ENCODE measurements at places on chromosomes 5 and 9.

DNA sequence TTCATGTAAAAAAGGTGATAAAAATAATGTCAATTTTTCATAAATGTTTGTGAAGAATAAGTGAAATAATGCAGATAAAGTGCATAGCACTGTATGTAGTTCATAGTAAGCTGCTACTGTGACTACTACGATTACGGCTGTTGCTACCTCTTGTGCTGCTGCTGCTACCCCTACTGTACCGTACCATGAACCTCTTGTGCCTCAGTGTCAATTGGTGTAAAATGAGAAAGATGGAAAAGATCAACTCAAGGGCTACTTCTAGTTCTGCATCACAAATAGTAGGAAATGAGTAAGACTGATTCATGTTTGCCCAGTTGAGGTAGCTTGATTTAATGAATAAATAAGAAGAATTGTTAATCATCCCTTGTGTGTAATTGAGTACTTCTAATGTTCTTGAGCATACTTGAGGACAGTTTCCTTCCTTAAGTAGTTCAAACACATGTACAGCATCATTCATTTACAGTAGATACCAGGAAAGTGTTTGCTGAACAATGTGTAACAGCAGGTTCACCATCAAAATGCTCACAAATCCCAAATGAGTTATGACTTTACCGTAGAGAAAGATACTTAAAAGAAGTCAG lies 200.0 kb upstream of the ATP10B start:
- DNase-seq, result no peak

- no peak for DNase-seq
Observed at GRCh38 chr9:90801973-90802322, 329 bp downstream of the SYK start.

DNA sequence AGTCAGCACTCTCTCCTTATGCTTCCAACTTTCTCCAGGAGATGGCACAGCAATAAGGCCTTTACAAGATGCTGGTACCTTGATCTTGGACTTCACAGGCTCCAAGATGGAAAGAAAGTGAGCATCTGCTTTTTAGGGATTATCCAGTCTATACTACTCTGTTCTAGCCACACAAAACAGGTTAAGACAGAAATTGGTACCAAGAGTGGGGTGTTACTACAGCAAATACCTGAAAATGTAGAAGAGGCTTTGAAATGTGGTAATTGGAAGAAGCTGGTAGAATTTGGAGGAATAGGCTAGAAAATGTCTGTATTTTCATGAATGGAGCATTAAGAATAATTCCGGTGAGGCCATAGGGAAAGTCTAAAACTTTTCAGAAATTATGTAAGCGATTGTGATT lies 484.8 kb upstream of the GRIA1 start:
- DNase-seq, result no peak

GRCh38 chr5:136052692-136053335 lies 24.0 kb downstream of the TGFBI start:
- no peak for DNase-seq

DNA sequence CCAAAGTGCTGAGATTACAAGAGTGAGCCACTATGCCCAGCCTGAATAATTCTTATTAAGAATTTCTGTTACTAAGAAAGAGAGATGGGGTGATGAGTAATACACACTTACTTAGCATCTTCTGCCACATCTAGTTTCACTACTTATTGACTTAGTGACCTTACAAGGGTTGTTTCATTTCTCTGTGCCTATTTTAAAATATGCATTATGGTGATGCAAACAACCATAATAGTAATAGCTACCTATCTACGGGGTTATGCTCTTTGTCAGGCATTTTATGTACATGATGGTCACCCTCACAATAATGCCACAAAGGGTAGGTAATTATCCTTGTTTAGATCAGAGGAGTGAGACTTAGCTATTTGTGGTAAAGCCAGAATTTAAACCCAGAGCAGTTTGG lies 499.0 kb upstream of the SGCD start:
- no peak for DNase-seq

DNA sequence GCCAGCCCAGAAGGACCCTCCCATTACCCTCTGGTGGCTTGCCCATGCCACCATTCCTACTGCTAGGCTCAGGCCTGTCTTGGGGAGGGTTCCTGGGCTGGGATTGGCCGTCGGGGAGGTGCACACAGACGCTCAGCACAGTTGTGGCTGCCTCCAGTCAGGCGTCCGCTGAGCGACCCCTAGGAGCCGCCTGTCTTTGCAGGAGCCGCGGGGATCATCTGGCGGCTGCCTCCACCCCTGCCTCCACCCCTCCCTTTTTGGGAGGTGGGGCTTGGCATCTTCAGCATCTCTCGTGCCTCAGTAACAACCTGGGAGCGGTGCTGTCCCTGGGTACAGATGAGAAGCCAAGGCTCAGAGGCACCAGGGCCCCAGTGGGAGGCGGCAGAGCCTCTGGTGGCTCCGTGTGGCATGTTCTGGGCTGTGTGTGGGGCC lies 39.6 kb downstream of the RXRA start:
- no peak for DNase-seq

- no peak for DNase-seq
Observed at GRCh38 chr5:61286446-61287132, 45.5 kb upstream of the ZSWIM6 start.

DNA sequence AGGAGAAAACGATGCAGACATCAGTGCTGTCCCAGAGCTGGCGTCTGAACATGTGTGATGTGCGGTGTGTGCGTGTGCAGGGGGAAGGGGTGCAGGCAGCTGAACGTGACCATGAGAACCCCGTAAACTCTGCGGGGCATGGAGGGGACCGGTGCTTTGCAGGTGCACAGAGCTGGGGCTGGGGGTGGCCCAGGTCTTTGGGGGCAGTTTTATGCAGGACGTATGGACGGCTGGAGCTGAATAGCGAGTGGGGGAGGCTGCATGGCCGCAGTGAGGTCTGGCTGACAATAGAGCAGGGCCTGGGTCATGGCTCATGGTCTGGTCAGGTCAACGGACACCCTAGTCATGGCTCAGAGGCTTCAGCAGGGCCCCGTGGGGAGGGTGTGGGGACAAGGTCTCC lies 3.3 kb upstream of the EXOC3 start:
- DNase-seq, result no peak

DNA sequence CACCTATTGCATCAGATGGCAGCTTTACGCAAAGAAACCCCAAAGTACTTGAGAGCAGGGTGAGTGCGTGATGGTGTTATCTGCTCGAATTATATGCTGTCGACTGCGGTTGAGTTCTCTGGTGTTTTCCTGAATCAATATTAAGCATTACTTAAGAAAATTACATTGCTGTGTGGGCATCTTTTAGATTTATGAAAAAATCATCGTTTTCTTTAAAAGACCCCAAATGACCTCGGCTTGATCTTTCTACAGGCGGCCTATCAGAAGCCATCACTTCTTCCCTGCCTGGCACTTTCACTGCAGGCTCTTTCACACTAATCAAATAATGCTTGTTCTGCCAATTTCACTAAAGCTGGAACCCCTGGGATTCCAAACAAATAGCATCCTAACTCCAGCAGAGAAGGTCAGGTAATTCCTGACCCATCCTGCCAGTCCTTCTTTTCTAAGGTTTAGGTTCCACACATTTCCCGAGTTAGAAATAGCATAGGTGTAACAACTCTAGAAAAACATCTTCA lies 1.7 kb downstream of the UBE2QL1 start:
- DNase-seq, result no peak

DNA sequence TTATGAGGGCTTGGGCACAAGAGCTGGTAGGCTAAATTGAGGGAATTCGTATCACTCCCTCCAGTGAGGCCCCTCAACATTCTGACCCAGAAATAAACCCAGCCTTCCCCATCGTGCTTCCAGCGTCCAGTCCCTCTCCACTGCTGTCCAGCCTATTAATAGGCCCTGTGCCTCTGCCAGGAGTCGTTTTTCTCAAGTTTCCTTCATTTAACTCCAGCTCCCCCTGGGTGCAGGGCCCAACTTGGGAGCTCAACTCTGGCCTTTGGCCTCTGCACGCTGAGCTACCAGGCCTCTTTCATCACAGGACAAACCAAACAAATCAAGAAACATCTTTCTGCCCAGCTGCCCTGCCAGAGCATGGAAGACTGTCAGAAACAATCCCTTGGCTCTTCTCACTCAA lies 10.0 kb downstream of the HBEGF start:
- no peak for DNase-seq

DNA sequence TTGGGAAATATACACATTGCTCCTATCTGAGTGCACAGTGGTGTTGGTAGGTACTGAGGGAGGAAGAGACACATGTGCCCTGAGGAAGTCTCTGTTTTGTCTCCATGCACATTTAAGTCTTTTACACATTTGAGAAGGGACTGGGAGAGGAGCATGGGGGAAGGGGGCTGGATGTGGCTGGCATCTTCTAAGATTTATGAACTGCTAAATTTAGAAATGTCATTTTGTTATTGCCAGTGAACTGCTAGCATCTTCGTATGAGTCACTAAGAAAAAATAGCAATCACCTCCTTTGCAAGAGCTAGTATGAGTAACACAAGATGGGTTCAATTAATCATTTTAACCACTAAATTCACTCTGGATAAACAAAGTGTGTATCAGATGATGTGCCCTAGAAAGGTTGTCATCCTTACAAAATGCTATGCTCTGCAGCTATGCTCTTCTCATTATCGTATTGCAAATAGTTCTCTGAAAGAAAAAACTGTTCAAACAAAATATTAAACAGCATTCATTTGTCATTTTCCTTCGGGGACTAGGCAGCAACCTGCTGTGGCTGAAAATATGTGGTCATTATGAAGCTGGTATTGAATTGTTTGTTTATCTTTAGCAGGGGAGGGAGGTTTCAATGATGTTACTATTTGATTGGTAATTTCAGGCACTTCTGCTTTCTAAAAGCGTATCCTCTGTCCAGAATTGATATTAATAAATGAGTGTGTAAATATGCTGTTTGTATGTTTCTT lies 236.5 kb downstream of the DMRTA1 start:
- DNase-seq, result no peak

DNA sequence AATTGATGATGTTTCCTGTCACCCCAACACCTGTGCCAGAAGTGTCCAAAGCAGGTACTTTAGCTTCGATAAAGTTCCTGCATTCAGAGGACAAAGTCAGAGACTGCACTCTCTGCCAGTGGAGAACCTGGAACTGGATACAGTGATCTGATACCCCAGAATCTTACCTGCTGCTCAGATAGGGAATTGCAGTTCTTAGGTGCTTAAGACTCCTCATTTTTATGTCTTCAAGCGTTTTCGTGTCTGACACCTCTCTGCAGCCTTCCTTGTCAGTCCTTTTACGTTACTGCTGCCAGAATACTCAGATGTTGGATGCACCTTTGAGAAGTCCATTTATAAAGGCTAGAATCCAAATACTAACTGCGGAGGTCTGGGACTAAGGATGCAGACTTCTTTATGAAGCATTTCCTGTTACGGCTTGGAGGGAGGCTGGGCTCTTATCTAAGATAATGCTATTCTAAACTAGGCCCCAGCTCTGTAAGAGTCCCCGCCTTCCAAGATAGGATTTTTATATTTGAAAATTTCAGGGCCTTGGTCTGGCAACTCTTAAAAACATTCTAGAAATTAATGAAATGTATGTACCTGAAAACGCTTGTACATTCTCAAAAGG lies 1.9 kb downstream of the ISOC1 start:
- DNase-seq, result no peak

- DNase-seq, result no peak
Observed at GRCh38 chr5:144035046-144035740, 135.3 kb downstream of the YIPF5 start.

DNA sequence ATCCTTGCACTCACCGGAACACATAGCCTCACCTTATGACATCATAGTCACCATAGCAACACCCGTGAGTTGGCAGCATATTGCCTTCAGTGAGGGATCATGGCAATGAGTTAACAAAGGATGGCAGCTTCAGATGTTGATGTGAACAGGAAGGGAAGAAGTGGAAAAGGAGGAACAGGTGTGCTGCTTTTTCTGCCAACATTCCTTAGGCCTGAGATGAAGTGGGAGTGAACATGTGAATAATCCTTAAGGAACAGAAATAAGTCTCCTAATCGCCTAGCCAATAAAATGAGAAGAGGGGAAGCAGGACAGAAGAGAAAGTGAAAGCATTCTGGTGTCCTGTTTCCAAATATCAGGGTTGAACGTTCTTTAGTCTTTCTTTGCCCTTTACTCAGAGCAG lies 360.0 kb downstream of the BRINP1 start:
- no peak for DNase-seq

DNA sequence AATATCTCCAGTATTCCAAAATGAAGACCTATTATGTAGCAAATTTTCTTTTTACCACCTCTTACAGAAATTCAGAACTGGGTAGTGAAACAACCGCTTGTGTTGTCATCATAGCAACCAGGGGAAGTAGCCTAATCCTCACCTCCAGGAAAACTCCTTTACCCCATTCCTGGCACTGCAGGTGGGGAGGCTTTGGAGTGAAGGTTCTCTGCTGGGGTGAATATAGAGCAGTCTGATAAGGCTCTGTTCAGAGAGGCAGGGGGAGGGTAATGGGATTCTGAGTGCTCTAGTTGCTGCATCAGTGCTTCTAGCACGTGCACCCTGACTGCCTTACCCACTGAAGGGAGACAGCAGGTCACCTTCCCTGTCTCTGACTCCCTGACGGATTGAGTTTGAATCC lies 116.2 kb downstream of the MAN2A1 start:
- DNase-seq, result no peak

DNA sequence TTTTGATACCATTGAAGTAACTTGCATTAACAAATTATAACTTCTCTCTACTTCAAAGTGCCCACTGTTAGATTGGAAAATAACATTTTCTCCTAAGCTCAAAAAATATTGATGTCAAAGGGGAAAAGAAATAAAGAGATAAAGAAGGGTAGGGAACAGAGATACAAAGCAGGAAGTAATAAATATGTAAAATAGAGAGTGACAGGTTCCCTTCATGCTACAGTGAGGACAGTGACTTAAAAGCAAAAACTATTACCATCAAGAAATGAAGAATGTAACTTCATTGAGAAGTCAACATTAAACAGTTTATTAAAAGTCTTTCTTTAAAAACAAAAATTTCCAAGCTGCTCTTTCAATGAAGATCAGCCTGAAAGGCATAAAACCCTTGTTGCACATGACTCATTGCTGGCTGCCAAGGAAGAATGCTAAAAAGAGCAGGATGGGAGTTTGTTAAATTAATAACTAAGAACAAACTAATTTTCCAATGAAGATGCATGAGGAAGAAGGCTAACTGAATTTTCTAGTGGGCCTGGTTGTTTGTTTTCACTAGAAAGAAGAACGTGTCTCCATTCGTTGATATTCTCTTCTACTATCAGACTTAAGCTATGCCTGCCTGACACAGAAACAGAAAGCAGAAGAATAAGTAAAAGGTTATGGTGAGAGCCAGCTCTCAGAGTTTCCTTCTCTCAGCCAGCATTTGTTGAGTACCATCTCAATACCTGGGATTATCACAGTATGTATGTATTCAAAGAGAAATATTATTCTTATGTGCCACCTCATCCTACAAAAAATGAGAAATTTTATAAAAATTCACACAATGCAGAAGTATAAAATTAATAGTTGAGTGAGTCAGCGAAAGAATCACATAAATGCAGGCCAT lies 197.8 kb upstream of the NREP start:
- no peak for DNase-seq

DNA sequence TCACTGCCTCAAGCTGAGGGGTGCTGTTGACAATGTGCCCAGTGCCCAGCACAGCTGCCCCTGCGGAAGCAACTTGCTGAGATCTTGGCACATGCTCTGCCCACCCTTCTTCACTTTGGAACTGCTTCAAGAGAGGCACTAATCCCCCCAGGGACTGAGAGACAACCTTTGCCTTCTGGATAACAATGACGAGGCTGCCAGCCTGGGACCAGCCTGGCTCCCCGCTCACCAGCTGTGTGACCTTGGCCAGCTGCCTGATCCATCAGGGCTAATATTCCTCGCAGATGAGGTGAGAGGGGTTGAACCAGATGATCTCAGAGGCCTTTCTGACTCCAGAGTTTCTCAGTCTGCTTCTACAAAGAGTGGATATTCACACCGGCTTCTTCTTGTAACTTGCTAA lies 81.0 kb downstream of the SHB start:
- no peak for DNase-seq
